H1 (cell line): ENCODE measurements at places on chromosomes 12 and 14.

DNA sequence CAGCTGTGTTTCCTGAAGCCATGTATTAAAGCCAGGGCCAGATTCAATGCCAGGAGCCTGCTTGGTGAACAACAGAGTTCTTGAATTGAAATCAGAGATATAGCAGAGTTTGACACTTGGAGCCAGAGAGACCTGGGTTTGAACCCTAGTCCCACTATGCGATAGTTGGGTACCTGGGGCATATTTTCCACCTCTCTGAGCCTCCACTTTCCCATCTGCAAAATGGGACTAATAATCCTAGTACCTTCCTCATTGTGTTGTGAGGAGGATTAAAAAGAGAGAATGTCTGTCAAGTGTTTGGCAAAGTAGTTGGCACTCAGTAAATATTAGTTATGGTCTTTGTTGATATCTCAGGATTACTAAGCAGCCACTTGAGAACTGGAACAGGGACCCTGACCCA, 6.0 kb upstream of the HRK start:
- DNase-seq = no peak

DNA sequence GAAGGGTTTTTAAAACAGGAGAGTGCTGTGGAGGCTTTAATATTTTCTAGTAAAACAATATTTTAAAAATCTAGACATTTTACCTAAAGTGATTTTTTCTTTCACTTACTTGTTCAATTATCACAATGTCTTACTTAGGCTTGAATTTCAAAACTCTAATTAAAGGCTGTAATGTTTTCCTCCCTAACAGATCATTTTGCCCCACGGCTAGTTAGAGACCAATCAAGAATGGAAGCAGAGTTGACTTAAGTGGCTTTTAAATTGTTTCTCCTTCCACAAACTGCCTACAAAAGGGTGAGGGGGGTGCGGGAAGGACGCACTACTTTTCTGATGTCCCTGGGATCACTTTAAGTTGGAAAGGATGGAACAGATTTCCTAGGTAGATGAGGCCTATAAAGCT, 9.5 kb upstream of the CFL2 start:
- DNase-seq = no peak

- no peak for DNase-seq
Measured at GRCh38 chr14:56751471-56751870, 58.8 kb downstream of the OTX2 start.

- DNase-seq = no peak
Measured at GRCh38 chr14:26526137-26526536, 71.7 kb downstream of the NOVA1 start.

- DNase-seq = no peak
Measured at GRCh38 chr14:39319381-39319780, 85.7 kb downstream of the MIA2 start.
